ENCODE measurements at places on chromosomes 7 and 10.

DNA sequence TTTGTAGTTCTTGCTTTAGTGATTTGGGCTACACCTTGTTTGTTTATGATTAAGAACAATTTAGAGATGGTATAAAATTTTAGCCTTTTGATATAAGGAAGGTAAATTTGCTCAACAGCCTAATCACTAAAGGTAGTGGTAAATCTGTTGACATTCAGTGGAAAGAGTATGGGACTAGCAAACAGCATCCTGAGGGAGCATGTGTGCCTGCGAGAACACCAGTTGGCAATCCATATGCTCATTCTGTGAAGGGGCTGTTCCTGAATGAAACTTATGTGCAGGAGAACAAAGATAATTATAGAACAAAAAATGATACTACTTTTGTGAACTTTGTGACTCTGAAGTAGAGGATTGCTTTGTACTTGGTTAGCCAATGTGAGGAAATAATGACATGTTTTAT is 44.0 kb downstream of the CAPZA2 start:
- DNase-seq, result no peak

GRCh38 chr7:24464861-24465260 is 108.4 kb upstream of the PALS2 start:
- DNase-seq, result no peak

GRCh38 chr7:74376256-74377036 is 77.3 kb upstream of the GTF2IRD1 start:
- no peak for DNase-seq

GRCh38 chr10:117547016-117547715 is 4.6 kb downstream of the EMX2 start:
- no peak for DNase-seq

GRCh38 chr10:79145517-79146470 is 77.0 kb downstream of the ZMIZ1 start:
- DNase-seq, result no peak

GRCh38 chr10:11106621-11107374 is 89.1 kb downstream of the CELF2 start:
- DNase-seq, result no peak

- peak; percentile 52 for DNase-seq
Measured at GRCh38 chr10:95229724-95230627, 35.9 kb downstream of the ACSM6 start.

DNA sequence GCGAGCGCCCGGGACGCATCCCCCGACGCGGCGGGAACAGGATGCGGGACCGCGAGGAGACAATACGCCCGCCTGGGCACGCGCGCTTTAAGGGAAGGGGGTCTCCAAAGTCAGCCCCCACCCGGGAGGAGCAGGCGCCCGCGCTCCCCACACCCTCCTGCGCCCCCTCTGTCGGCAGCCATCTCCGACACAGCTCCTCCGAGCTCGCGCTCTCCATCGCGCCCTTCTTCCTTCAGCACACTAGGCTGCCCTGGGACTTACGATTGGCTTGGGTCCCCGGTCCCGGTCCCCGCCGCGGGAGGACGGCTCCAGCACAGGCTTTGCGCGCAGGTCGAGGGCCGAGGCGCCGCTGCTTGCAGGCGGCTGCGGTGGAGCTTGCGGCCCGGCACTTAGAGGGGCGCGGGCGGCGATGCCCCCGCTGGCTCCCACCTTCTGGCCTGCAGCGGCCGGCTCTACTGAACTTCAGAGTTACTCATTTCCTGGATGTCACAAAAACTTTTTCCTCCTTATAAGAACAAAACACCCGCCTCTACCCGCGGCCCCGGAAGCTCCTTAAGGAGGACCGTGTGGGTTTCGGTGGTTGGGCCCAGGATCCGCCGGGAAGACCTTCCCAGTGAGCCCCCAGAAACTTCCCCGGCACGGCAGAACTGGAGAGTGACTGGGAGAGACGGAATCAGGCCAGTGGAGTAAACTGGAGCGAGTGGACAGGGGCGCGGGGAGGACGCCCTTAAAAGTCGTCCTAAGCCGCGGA is at the start of gene ITPRIP:
TSS of gene ITPRIP (minus strand) at position 481 of the 751 bp plus-strand sequence. CDS start 22,414 bp downstream, outside the sequence.
- peak; percentile 60 for DNase-seq

- DNase-seq, result no peak
Measured at GRCh38 chr7:73690646-73691045, 7.2 kb downstream of the BUD23 start.

- no peak for DNase-seq
Measured at GRCh38 chr7:134045716-134046115, 81.4 kb upstream of the LRGUK start.

GRCh38 chr10:70234668-70235447 is 1.6 kb upstream of the PPA1 start:
- DNase-seq, result no peak

DNA sequence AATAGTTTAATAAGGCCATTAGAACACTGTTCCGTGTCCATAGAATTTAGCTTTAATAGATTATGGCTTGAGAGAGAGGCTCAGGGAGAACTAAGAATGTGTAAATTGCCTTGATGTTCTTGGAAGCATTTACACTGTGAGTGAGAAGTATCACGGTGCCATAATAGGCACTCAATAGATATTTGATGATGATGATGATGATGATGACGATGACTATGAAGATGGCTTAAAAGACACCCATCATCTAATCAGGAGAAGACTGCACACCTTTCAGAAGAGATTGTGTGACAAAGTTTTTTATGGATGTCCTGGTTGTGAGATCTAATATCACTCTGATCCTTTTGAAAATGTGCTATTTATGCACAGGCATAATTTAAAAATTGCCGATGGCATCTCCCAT is 264.2 kb downstream of the GLI3 start:
- DNase-seq, result no peak

- DNase-seq, result no peak
Measured at GRCh38 chr10:128897401-128898129, 569.5 kb upstream of the MGMT start.

DNA sequence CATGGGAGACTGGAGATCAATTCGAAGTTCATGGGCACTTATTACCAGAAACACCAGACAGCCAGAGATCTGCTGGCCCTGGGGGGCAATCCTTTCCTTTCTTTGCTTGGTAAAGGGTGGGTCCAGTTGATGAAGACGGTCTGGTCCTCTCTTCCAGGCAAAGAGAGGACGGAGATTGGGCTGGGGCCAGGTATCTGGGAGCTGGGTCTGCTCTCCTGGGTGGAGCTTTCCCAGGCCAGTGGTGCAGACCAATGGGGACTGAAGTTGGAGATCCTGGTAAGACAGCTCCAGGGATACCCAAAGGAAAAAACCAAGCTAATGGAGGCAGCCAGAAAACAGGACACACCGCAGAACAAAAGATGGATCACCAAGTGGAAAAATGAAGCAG is 18.3 kb downstream of the NOD1 start:
- peak; percentile 26 for DNase-seq

DNA sequence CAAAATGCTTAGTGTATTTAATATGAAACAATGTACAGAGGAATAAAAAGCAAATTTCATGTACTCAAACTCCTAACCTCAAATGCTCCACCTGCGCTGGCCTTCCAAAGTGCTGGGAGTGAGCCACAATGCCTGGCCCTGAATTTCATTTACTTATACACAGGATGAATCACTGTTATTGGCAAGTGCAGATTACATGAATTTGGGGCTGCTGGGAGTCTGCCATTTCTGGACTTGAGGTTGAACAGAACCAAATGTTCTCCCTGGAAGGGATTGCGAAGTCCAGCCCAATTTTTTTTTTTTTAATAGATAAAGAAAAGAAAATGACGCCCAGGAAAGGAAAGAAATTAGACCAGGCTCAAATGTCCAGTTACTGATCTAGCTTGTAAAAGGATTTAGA is 6.8 kb upstream of the CSTF2T start:
- no peak for DNase-seq

GRCh38 chr7:4633012-4633411 is 49.1 kb upstream of the FOXK1 start:
- peak; percentile 59 for DNase-seq

- peak; percentile 40 for DNase-seq
Measured at GRCh38 chr10:73889014-73889413, 14.7 kb upstream of the CAMK2G start.

DNA sequence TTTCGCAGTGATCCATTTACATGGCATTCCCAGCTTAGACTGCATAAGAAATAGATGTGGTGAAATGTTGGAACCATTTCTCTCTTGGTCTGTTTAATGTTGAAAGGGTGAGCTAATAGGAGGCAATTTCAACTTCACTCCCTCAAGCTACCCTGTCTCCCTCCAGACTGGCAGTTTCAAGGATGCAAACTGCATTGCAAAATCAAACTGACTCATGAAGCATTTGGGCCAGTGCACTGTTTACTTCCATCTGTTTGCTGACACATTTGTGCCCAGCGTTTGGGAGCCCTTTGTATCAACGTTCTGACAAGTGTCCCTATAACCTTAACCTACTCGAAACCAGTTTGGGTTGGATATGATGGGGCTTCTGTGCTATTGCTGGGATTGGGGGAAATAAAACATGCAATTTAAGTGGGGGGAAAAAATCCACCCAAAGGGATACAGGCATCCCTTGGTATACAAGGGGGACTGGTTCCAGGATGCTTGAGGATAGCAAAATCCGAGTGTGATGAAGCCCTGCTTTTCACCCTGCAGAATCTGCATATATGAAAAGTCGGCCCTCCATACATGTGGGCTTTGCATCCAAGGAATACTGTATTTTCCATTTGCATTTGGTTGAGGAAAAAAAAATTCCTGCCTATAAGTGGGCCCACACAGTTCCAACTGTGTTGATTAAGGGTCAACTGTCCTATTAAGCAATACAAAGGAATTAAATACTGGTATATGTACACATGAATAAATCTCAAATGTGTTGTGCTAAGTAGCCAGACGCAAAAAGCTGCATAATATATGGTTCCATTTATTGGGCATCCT is 15.6 kb downstream of the RHEB start:
- no peak for DNase-seq

- no peak for DNase-seq
Measured at GRCh38 chr10:73584737-73585136, 6.4 kb downstream of the USP54 start.

DNA sequence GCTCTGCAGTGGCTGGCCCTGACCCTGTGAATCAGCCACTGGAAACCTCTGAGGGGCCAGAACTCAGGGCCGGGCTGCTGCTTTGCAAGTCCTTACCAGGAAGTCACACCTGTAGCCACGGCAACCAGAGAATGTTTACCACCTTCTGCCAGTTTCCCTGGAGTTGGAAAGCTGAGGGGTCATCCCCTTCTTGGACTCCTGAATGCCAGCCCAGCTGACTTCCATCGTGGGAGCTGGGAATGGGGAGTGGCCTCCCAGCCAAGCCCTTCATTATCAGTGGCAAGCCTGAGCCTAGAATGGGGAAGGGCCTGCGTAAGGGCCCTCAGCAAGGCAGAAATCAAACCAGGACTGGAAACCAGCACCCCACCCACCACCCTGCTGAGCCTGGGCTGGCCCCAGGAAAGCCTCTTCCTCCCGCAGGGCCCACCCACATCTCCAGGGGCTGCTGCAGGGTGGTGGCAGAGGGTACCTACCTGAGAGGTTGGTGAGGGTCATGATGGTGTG is 6.5 kb upstream of the CRHR2 start:
- no peak for DNase-seq

GRCh38 chr7:145184956-145185355 is 349.1 kb upstream of the TPK1 start:
- DNase-seq, result no peak

DNA sequence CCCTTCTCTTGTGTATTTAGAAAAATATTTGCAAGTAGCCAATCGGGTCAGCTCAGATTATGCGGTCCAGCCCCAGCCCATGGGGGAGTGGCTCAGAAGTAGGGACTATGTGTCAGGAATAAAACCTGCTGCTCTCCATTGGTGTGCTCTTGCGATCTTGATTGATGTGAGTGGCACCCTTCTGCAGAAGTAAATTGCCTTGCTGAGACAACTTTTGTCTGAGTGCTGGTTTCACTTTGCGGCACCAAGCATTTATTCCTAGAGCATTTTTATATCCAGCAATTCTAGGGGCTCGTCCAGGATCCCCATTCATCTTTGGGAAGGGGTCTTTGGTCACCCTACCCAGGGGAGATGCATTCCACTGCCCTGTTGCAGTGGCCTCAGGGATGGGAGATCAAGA is 26.1 kb upstream of the FAM221A start:
- no peak for DNase-seq

- DNase-seq, result no peak
Measured at GRCh38 chr7:123657304-123657685, 1.6 kb downstream of the LMOD2 start.

DNA sequence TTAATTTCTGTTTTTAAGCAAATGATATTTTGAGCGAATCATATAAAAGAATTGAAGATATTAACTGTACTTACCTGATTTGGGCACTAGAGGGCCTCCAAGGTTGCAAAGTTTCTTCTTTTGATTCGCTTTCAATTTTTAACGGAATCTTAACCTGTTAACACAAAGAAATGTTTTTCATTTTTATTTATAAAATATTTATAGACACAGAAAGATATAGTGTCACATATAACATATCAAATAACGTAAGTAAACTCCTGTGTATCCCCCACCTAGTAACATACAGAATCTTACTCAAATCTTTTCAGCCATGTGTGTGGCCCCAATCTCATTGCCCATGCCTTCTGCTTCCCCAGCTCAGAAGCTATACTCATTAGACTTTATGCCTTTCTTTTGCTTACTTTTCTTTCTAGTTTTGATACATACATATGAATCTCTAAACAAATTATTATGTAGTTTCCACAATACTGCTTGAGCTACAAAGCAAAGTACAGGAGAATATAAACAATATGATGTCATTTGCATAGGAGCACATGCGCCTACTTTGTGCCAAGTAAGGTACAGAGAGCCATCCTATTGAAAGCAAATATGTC is 49.5 kb upstream of the ZPBP start:
- no peak for DNase-seq

DNA sequence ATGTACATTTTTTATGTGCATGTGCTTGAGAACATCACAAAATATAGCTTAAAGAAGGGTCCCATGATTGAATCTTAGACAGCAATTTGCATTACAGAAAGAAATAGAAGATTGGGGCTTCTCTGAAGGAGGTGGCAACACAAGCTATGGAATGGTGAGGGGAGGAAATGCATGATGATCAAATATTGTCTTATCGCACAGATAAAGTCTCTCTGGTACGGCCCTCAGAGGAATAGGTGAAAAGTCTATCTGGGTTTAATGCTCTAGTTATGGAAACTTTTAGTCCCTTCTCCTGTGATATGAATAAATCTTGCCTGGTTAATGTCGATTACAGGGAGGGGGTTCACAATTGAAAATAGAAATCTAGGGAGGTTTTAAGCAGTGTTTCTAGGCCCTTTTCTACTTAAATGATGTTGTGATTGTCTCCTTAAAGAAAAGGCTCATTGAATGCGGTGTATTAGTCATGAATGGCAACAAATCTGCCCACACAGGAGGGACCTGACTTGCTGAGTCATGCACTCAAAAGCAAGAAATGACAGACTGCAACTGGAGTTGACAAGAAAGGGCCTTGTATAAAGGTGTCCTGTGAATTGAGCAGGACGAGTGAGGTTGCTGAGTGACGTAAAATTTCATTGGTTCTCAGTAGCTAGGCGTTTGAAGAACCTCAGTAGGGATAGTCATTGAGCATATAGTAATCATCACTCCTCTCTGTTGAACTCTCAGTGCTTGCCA is 133.4 kb upstream of the CSTF2T start:
- DNase-seq, result peak; percentile 10

GRCh38 chr7:151025924-151026671 is 1.8 kb upstream of the ATG9B start:
- DNase-seq, result no peak

GRCh38 chr10:26478061-26478460 is 39.9 kb downstream of the APBB1IP start:
- no peak for DNase-seq
